ENCODE measurements at places on chromosomes 11 and 22. TPM values are rescaled to one million over a fixed set of nuclear protein-coding genes. Genes with fewer than 3 reads are reported as not detected.

Gene PRDM10
- total RNA-seq, result 3.7 TPM

Gene FAT3
- total RNA-seq, result 0.40 TPM

Gene MMP11
- total RNA-seq, result 10.9 TPM

Gene ADAMTS15
- total RNA-seq, result 20.4 TPM

Gene NXPE1
- total RNA-seq, result not detected

Gene RIMBP3B
- total RNA-seq, result under 0.01 TPM

Gene PVALB
- total RNA-seq, result not detected

Gene SNX19
- 64.0 TPM for total RNA-seq

Gene BDNF
- total RNA-seq, result 15.6 TPM
